Left renal pelvis (tissue), 4 donors: ENCODE measurements at places on chromosomes 12 and 14.

- no peak for DNase-seq
These were observed 1.3 kb upstream of the OR4M1 start for GRCh38 chr14:19771895-19772430.

GRCh38 chr12:109948368-109948767 is 47.8 kb downstream of the GIT2 start:
- DNase-seq: no peak

DNA sequence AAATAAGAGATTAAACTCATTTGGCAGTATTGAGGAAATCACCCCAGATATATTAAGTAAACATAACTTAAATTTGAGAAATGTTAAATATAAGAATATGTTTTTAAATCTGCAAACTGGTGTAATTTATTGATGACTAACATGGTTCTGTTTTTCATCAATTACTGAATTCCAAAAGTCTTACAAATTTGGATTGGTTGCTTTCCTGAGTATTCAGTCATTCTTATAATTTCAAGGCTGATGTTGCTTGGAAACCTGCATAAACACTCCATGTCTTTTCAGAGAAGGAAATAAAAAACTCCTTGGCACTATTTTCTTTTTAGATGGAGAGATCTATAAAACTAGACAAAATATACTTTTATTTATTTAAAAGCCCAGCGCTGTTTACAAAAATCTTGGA is 71.7 kb downstream of the NOVA1 start:
- DNase-seq: no peak

GRCh38 chr12:93442411-93443340 is 929 bp upstream of the UBE2N start:
- peak; percentile 47 for DNase-seq

DNA sequence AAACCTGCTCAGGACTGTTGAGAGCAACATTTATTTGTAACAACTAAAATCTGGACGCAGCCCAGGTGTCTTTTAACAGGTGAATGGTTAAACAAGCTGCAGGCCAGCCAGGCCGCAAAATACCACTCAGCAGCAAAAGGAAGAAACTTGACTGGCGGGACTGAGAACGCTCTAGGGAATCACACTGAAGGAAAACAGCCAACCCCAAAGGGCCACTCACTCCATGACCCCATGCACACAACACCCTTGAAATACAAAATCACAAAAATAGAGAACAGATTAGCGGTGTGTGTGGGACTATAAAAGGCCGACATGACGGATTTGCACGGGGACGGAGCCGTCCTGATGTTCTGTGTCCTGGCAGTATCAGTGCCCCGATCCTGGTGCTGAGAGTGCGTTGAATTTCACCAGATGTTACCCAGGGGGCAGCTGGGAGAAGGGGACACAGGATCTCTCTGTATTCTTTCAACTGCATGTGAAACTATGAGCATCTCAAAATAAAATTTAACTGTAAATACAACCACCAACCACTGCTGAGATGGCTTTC is 23.0 kb downstream of the VPS37B start:
- no peak for DNase-seq

DNA sequence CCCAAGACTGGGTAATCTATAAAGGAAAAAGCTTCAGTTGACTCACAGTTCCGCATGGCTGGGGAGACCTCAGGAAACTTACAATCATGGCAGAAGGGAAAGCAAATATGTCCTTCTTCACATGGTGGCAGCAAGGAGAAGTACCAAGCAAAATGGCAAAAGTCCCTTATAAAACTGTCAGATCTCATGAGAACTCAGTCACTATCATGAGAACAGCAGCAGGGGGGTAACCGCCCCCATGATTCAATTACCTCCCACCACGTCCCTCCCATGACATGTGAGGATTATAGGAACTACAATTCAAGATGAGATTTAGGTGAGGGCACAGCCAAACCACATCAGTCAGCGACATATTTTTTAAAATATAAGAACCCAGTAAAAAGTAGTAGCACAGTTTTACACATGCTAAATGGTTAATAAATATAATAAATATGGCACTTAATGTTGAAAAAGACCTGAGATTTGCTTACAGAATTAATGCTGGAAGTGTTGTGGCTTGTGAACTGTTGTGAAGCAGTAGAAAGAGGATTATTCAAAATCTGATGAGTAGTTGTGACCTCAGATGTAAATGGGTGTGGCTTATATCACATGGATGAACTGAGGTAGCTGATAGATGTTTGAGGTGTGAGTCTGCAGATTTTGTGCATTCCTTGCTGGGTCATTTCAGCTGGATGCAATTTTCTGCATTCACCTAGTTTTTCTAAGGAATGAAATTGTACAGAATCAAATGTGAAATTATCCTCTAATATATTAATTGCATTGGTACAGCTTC is 46.9 kb upstream of the CHPT1 start:
- no peak for DNase-seq

- no peak for DNase-seq
These were observed 212.0 kb downstream of the CACNA1C start for GRCh38 chr12:2264651-2265232.

DNA sequence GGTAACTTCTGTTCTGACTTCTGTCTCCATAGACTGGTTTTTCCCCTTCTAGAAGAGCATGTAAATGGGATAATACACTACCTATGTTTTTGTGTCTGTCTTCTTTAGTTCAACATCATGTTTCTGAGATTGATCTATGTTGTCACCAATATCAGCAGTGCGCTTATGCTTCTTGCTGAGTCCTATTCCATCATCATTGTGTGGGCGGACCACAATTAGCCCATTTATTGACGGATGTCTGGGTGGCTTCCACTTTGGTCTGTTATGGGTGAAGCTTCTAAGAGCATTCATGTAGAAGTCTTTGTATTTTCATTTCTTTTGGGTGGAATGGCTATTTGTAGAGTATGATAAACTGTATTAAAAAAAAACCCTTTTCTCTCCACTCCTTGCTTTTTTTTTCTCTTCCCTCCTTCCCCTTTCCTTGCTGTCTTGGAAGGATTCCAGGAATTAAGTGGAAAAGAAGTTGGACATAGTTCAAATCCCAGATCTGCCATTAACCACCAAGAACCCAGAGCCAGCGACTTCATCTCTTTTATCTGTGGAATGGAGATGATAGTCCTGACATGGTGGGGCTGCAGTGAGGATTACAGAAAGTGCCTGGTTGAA is 7.0 kb upstream of the SERPINA1 start:
- DNase-seq: no peak

- DNase-seq: no peak
These were observed 17.2 kb upstream of the BDKRB2 start for GRCh38 chr14:96187216-96188031.

DNA sequence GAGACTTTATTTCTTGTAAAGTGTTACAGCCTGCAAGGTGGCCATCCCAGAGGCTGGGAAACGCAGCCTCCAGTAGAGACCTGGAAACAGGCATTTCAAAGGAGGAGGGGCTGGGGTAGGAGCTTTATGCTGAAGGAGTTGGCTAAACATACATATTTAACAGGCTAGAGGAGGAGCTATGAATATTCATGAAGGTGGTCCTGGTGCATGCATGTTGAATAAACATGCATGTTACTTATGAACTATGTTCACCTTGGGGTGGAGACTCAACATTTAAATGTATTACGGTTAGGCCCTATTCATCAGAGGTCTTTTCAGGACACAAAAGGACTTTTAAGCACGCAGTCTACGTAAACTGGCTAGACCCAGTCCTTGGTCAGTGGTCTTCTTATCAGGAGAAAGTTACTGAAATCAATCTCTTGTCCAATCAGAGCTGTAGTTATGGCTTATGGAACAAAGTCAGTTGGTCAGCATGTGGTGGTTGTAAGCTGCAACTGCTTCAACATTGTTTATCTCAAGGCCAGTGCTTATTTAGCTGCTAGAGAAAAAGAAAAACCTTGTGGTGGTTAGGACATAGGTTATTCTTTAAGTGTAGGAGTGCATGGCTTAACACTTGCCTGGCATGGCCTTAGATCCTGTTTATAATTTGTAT is 11.4 kb upstream of the ARF6 start:
- no peak for DNase-seq

DNA sequence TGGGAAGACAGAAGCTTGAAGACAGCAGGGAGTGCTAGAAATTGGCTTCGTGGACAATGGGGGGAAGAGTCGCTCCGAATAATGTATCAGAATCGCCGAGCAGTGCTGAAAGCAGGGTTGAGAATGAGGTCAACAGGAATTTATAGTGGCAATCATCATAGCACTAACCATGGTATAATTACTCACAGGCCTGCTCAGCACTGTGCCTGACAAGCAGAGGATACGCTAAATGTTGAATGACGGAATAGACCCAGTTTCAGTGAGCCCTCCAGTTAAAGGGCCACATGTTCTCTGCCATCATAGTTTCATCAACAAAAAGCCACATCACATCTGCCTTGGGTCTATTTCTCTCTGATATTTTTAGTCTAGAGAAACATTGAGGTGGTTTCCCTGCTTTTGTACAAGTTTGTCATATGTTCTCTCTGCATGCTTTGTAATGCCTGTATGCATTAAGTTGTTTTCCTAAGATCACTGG is 130.3 kb upstream of the EGLN3 start:
- DNase-seq: no peak

GRCh38 chr12:53551889-53552291 is 44.6 kb upstream of the NPFF start:
- DNase-seq: no peak

DNA sequence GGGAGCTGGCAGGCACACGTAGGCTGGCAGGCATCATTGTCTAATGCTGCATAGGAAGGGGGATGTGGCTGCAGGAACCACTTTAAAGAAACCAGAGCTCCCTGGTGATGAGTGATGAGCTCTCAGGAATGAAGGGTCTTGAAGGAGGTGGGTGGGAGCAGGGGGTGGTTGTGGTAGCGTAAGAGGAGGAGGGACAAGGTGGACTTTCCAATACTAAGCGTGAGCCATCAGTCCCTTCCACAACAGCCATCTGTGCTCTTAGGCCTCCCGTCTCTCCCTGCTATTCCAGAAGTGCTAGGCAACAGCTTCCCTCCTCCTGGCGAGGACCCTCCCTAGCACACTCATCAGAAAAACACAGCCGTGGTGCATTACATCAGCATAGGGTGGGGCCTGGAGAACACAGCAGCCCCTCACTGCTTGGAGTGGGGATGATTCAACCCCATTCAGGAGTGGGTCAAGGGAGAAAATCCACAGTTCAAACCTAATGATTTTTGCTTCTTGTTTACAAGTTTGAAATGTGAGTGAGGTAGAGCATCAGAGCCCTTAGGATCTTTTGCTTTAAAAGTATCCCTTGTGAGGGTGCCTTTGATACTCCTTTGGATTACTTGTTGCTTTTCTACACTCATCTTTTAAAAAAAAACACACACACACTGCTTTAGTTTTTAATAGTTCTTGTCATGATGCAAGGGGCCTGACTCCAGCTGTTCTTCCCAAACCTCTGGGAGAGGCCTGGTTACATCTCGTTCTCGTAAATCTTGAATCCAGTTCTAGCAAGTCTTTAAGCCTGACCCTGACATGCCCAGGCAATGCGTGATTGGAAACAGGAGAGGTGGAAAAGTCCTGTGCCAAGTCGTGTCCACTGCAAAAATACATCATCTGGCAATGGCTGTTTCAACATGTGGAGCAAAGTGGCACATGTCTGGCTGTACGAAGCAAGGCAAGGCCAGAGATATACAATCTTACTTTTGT is 356.4 kb upstream of the DDHD1 start:
- DNase-seq: no peak

GRCh38 chr14:75860561-75861160 is 121.1 kb downstream of the TGFB3 start:
- DNase-seq: no peak

DNA sequence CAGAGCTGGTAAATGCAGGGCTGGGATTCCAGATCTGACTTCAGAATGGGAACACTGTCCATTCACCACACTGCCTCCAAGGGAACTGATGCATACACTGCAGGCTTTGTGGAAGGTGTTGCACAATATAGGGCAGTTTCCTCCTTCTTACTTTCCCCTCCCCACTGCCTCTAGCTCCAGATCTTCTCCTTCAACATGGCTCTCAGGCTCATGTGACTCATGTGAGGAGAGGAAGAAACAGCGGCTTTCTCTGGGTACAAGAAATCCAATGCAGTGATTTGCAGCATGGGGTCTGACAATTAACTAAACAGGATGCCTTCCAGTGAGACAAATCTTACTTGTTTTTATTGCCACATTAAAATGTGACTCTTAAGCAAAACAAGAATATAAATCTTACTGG is 447.6 kb upstream of the CCDC196 start:
- DNase-seq: peak; percentile 57

- no peak for DNase-seq
These were observed 153.4 kb upstream of the PELI2 start for GRCh38 chr14:55964821-55965220.

DNA sequence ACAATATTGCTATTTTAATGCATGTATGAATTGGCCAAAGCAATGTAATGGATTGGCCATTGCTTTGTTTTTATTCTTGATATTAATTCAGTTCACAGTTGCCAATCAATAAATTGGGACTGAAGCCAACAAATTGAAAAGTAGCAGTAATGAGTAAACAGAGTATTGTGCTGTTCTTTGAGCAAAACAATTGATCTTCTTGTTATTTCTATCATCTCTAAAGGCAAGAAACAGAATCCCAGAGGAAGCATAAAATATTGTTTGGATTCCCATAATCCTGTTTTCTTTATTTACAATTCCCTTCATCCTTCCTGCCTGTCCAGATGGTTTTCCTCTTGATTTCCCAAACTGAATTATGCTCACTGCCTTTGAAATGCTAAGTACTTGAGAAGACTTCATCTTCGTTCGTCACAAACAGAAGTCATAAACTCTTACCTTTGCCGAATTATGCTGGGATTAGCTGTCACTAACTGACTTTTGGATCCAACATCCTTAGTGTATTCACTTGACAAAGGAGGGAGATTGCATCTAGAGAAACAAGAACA is 85.9 kb downstream of the ST8SIA1 start:
- DNase-seq: no peak

- DNase-seq: no peak
These were observed 62.3 kb downstream of the SUSD6 start for GRCh38 chr14:69673578-69674305.

DNA sequence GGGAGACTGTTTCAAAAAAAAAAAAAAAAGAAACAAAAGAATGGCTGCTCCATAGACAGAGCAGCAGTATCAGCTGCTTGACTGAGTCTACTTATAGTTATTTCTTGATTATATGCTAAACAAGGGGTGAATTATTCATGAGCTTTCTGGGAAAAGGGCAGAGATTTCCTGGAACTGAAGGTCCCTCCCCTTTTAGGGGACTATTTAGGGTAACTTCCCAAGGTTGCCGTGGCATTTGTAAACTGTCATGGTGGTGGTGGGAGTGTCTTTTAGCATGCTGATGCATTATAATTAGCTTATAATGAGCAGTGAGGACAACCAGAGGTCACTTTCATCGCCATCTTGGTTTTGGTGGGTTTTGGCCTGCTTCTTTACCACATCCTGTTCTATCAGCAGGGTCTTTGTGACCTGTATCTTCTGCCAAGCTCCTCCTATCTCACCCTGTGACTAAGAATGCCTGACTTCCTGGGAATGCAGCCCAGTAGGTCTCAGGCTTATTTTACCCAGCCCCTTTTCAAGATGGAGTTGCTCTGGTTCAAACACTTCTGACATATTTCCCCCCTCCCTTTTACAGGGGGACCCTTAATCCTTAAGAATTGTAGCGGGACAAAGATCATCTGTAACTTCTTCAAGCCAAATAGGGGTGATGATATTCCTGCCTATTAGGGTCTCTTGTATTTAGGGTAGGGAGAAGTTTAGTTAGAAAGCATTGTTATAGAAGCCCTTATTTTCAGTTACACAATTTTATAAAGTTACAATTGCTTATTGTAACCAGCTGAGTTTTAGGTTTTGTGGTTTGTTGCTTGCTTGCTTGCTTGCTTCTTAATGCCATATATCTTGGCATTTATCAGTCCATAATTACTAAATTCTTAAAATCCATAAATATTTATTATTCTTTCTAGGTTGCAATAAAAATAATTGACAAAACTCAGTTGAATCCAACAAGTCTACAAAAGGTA is 42.5 kb downstream of the MARK3 start:
- DNase-seq: no peak

GRCh38 chr14:97077687-97078086 is 280.5 kb downstream of the VRK1 start:
- no peak for DNase-seq
